ENCODE measurements at places on chromosomes 6 and 20. TPM values are rescaled to one million over a fixed set of nuclear protein-coding genes. Genes with fewer than 3 reads are reported as not detected.

SPATA25 gene
- 5.2 TPM for total RNA-seq

CRIP3 gene
- total RNA-seq = 22.8 TPM

OR2B6 gene
- total RNA-seq = not detected

REM1 gene
- 0.37 TPM for total RNA-seq

EYA4 gene
- 2.8 TPM for total RNA-seq

CST1 gene
- total RNA-seq = not detected
